Stimulated activated naive CD4-positive, alpha-beta T cell treated with Interleukin-2 at 50 U/mL for 16 hours (primary cell): ENCODE measurements at places on chromosomes 3 and 15.

DNA sequence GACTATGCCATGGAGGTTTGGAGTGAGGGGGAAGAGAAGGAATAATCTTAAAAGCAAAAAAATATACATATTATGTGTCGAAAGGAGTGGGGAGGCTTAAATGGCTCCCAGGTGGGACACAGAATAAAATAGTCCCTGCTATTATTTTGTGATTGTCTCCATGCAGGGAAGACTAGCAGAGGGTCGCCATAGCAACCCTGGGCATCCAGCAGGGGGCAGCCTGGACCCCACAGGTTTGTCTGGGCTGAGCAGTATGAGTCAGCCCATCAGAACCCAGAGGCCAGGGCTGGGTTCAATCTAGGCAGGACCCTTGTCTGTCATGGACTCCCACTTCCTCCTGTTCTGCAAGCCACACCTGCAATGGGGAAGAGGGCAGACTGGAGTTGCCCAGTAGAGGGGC lies 17.6 kb upstream of the LINGO1 start:
- DNase-seq = no peak

DNA sequence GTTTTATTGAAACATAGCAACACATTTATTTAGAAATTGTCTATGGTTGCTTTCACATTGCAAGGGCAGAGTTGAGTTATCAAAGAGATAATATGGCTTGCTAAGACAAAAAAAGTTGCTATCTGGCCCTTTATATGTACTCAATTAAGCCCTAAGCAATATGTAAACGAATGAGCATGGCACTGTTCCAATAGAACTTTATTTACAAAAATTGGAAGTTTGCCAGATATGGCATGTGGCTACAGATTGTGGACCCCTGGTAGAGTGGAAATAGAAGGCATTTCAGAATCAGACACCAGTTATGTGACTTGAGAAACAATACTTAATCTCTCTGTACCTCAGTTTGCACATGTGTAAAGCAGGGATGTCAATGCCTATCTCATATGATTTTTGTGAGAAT lies 515.6 kb upstream of the SGO1 start:
- DNase-seq = no peak

- DNase-seq = no peak
These were observed 69.7 kb upstream of the LARS2 start for GRCh38 chr3:45318689-45319088.

- no peak for DNase-seq
These were observed 111.6 kb downstream of the RAB11A start for GRCh38 chr15:65980824-65981456.

DNA sequence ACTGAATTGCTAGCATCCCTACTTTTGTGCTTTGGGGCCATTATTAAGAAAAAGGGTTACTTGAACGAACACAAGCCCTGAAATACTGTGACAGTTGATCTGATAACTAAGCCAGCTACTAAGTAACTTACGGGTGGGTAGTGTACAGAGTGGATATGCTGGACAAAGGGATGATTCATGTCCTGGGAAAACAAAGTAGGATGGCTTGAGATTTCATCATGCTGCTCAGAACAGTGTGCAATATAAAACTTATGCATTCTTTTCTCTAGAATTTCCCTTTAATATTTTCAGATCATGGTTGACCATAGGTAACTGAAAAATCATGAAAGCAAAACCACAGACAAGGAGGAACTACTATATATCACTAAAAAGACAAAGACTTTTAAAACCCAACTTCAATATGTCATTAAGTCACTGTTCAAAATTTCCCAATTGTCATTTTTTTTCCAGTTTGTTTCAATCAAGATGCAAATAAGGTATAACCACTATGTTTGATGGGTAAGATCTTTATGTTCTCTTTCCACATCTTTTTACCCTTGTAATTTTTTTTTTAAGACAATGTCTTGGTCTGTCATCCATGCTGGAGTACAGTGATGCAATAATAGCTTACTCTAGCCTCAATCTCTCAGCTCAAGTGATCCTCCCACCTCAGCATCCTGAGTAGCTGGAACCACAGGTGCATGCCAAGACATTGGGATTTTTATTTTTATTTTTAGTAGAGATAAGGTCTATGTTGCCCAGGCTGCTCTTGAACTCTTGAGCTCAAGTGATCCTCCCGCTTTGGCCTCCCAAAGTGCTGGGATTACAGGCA lies 67.7 kb downstream of the IFT80 start:
- no peak for DNase-seq

DNA sequence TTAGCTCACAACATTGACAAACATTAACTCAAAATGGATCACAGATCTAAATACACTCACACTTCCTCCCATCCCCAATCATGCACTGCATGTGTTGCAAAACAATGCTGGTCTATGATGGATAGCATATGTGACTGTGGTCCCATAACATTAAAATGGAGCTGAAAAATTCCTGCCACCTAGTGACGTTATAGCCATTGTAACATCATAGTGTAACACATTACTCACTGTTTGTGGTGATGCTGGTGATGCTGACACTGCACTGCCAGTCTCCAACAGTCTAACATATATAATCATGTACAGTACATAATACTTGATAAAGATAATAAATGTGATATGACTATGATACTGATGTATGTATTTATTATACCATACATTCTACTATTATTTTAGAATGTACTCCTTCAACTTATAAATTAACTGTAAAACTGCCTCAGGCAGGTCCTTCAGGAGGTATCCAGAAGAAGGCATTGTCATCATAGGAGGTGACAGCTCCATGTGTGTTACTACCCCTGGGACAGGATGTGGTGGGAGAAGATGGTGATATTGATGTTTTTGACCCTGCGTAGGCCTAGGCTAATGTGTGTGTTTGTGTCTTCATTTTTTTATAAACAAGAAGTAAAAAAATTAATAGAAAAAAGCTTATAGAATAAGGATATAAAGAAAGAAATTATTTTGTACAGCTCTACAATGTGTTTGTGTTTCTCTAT lies 41.3 kb downstream of the TXNRD3 start:
- DNase-seq = no peak

GRCh38 chr3:189277711-189278110 lies 105.9 kb downstream of the TPRG1 start:
- DNase-seq = no peak

- no peak for DNase-seq
These were observed 420.8 kb upstream of the DPH6 start for GRCh38 chr15:35966781-35967180.

DNA sequence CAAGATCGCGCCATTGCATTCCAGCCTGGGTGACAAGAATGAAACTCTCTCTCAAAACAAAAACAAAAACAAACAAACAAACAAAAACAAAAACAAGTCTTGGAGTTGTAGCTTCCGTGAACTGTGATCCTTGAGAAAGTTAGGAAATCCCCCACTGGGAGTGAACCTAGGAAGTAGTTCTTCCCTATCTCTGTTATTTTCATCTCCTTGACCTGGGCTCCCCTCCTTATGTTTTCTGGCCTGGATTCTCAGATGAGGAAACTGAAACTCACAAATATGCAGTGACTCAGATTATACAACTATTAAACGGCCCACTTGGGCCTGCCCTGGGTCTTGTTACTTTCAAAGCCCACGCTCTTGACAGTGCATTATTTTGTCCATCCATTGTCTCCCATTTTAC lies 29.7 kb downstream of the SAXO2 start:
- DNase-seq = no peak

GRCh38 chr3:157156837-157157635 lies 2.9 kb downstream of the CCNL1 start:
- DNase-seq = no peak

GRCh38 chr3:10319251-10319650 lies 1.7 kb downstream of the SEC13 start:
- no peak for DNase-seq

- DNase-seq = no peak
These were observed 106.8 kb downstream of the MBNL1 start for GRCh38 chr3:152375546-152375945.

DNA sequence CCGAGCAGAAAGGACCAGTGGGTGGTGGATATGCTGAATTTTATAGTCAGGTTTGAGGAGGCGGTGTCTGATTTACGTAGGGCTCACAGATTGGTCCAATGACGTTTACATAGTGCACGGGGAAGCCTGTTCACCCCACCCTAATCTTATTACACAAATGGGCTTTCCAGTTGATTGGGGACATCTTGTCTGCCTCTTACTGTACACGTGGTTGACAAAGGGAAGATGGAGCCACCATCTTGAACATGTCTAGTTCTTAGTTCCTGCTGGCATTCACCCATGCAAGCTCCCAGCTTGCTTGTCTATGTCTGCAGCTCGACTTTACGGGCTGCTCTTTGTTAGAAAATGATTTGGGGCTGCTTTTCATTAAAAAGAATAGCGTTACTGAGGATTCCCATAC lies 332.0 kb upstream of the SLCO3A1 start:
- DNase-seq = no peak

DNA sequence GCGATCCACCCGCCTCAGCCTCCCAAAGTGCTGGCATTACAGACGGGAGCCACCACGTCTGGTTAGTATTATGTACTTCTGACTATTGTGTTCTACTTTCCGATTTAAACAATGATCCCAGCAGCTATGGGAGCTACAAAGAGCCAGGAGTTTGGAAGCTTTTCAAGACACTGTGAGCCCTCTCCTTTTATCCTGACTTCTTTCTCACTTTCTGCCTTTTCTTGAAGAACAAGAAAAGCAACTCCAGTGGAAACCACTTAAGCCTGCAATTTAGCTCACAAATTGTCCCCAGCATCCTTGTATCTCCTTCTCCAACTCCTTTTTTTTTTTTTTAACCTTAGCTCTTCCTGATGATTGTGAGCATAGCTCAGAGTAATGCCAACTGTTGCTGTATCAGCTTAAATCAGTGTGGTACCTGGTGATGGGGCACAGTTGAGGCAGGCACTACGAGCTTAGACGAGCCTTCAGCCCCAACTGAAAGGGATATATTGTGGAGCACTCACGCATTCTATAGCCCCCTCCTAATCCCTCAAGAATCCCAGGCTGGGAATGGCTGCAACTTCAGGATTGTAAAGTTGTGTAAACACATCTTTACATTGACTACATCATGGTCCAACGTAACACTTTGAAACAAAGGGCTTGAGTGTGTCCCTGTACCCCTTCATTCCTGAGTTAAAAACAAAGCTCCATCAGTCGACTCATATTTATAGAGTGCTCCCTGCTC lies 677.0 kb downstream of the FHIT start:
- DNase-seq = no peak

GRCh38 chr3:10841100-10841499 lies 25.1 kb downstream of the SLC6A11 start:
- DNase-seq = no peak

- no peak for DNase-seq
These were observed 644.1 kb upstream of the ARRDC4 start for GRCh38 chr15:97316362-97316761.

DNA sequence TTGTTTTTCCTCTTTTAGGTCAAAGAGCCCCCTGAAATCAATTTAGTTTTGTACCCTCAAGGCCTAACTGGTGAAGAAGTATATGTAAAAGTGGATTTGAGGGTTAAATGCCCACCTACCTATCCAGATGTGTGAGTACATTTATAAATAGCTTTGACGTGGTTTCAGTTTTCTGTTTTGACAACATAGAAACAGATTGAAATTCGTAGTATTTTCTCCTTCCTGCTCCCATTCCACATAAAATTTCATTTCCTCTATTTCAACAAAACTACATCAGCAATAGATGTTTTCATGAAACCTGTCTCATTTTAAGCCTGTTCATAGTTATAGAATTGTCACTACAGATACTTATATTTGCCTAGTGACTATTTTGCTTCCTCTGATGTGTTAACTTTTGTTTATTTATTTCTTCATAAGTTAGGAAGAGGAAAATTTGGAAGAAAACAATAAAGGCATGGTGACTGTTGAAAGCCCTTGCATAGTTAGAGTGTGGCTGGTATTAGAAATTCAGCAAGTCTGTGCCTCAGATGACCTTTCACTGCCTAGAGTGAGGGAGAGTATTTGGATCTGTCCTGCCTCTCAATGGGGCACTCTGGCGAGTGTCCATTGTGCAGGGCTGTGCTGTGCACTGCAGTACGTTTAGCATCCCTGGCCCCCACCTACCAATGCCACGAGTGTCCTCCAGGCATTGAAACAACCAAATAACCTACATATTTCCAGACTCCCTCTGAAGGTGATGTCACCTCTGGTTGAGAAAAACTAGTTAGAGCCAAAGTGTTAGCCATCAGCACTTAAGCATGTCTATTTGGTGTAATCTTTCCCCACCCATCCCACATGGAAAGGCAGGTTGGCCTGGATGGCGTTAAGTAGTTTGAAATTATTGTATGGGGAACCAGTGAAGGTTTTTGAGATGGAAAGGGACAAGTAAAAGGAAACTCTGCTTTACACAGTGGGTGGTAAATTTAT lies 5.9 kb downstream of the EIF2AK4 start:
- DNase-seq = no peak

GRCh38 chr15:49721621-49722020 lies 100.8 kb downstream of the DTWD1 start:
- DNase-seq = no peak

- DNase-seq = no peak
These were observed 31.5 kb upstream of the C3orf80 start for GRCh38 chr3:160193644-160194192.

GRCh38 chr15:91928675-91929074 lies 75.2 kb downstream of the SLCO3A1 start:
- DNase-seq = no peak

DNA sequence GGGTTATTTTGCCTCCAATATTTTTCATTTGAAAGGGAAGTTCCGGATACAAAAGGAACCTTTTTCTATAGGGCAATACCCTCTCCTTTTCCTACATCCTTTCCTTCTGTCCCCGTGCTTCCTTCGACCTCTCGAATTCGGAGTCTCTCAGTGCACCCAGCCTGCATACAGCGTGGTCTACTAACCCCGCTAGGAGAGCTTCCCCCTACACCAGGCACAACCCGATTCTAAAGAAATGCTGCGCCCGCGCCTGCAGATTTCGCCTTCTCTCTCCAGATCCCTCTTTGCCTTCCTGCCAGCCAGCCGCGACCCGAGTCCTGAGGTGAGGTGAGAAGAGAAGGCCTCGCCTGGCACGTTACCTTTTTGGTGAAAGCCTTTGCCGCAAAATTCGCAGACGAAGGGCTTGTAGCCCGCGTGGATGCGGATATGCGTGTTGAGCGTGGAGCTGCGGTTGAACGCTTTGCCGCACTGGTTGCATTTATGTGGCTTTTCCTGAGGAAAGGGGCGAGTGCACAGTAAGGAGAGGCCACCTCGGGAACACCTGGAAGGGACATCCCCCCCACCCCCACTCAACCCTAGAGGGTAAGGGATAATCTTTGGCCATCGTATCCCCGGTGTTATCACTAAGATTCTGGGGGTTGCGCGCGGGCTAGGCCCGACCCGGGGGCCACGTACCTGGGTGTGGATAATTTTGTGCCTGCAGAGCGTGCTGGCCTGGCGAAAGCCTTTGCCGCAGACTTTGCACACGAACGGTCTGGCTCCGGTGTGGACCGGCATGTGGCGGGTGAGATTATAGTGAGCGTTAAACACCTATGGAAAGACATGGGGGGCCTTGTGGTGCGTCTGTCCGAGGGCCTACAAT lies 2.3 kb downstream of the FEZF2 start:
- DNase-seq = no peak
